C1 segment of cervical spinal cord (tissue), 14 donors: ENCODE measurements at places on chromosomes 12 and 14.
A peak's percentile ranks its signal among the peaks of the same experiment; 100 is the strongest.

DNA sequence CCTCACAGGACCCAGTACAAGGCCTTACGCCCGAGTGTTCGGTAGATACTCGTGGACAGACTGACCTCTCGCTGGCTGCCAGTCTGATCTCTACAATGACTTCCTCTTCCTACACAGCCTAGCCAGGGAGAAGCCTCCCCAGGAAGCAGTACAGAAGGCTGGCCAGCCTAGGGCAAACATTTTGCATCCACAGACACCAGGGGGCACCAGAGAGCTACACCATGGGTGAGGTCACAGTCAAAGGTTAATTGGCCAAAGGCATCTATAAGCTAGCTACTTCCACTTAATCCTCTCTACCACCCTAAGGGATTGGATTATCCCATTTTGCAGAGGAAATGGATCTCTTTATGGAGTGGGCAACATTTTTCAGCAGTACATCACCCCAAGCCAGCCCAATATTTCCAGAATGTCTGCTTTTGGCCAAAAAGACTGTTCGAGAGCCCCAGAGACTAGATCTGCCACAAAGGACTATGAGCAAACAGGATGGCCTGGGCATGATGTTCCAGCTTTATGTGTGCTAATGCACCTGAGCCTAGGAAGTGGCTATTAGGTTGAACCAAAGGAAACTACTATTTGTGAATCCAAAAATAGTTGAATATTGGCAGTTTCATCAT is 14.6 kb upstream of the PNMA1 start:
- DNase-seq: peak; percentile 47

- DNase-seq: no peak
Observed at GRCh38 chr14:93748208-93749075, 39.8 kb downstream of the PRIMA1 start.

DNA sequence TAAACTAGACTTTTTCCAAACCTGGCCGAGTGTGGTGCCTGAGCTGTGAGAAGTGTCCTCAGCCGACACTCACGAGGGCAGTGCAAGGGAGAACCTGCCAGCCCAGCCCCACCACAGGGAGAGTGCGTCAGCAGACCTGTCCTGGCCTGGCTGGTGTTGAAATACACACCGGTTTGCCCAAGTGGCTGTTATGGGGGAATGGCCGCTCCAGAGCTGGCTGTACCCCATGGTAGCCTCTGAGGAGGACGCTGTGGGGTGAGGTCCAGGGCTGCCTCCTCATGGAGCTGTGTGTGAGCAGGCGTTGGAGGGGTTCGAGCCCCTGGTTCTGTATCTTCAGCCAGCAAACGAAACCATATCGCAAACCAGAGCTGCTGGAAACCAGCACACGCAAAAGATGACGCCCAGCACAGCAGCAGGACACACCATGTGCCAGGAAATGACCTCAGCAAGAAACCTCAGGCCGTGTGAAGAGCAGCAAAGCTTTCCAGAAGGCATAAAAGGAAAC is 9.4 kb downstream of the ANKRD9 start:
- DNase-seq: no peak

GRCh38 chr14:60225265-60225664 is 23.8 kb upstream of the PPM1A start:
- DNase-seq: no peak

DNA sequence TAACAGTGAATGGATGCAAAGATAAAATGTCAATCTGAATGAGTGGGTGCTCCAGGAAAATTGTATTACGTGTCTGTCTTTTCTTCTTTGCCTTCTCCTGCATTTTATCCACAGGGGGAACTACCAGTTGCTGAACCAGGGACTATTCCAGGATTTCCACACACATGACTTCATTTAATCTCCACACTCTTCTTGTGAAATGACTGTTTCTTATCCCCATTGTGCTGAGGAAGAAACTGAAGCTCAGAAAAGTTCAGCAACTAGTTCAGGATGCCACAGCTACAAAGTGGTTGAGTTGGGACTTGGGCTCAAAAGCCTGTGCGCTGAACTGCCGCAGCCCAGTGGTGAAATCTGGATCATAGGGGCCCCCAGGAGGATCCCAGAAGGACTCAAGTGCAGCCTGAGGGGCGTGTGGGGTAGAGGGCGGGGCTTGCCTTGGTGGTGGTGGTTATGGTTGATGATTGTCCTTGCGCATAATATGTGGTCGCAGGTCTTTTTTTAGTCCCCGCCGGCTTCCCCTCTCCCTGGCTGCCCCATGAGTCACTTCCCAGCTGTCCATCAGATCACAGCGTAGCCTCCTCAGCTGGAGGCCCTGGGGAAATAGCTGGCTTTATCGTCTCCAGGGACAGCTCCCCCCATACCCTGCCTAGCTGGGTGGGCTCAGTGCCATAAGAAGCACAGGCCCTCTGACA is 235.2 kb upstream of the CRY1 start:
- no peak for DNase-seq

DNA sequence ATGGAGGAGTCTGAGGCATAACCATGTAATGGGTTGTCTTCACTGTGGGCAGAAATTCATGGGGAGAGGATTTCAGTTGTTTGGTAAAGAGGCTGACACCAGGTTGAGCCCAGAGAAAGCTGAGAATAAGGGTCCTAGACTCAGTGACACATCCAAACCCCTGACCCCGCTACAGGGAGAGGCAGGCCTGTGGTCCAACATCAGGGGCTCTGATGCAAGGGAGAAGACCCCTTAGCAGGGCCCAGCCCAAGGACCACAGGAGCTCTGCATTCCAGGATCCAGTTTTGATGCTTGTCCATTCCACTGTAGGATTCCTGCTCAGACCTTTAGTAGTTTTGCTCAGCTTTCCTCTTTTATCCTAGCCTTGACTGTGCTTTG is 15.5 kb downstream of the GPR68 start:
- DNase-seq: no peak

- DNase-seq: no peak
Observed at GRCh38 chr12:123984903-123985302, 11.9 kb downstream of the ZNF664 start.

DNA sequence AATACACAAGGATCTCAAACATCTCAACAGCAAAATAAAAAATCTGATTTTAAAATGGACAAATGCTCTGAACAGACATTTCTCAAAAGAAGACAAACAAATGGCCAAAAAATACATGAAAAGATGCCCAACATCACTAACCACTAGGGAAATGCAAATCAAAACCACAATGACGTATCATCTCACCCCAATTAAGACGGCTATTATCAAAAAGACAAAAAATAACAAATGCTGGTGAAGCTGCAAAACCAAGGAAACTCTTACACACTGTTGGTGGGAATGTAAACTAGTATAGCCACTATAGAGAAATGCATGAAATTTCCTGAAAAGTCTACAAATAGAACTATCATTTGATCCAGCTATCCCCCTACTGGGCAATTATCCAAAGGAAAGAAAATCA is 145.0 kb downstream of the BTG1 start:
- no peak for DNase-seq

GRCh38 chr14:60064491-60065072 is 27.1 kb upstream of the PCNX4 start:
- DNase-seq: no peak

GRCh38 chr14:93019970-93020369 is 95.8 kb downstream of the ITPK1 start:
- peak; percentile 81 for DNase-seq

- DNase-seq: no peak
Observed at GRCh38 chr12:111166779-111167540, 201.9 kb downstream of the PHETA1 start.

DNA sequence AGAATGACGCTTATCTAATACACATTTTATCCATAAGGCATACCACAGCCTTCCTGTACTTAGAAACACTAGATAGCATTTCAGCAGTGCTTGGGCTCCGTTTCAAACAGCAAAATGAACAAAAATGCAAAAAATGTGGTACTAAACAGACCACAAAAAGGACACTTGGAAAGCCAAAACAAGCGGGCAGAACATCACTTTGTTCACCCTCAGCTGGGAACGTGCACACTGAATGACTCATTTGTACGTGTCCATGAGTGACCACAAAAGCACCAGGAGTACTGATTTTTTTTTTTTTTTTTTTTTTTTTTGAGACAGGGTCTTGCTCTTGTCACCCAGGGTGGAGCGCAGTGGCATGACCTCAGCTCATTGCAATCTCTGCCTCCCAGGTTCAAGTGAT is 8.9 kb upstream of the FOXN3 start:
- DNase-seq: no peak

- DNase-seq: no peak
Observed at GRCh38 chr12:124393414-124393790, 98.5 kb downstream of the RFLNA start.

- DNase-seq: peak; percentile 38
Observed at GRCh38 chr12:132414634-132415326, 75.2 kb upstream of the FBRSL1 start.

DNA sequence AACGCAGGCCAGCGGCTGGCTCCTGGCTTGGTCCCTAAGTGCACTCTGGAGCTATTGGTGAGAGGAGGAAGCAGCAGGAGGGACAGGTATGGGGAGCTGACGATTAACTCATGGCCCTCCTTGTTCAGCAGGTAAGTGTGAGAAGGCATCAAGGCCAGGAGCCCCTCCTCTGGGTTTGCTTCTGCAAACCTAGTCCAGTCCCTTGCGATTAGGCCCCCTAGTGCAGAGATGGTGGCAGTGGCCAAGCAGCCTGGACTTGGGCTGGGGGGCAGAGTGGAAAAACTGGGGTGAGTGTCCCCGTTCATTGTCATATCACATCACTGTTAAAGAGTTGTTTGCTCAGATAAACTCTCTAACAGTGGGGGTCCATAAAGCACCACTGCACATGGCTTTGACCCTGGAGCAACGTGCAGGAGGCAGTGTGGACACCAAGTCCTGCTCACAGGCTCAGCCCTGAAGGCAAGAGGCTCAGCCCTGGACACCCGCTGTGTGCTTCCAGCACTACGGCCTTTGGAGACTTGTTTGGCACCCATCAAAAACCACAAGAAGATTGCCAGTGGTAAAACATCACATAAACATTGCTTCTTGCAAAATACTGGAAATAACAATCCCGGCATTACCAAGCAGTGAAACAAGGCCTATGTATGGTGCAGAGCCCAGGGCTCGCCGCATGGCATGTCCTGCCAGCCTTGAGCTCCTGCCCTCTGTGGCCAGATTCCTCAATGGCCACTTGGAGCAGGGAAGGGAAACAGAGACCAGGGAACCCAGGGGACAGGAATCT is 184.3 kb upstream of the RTL1 start:
- DNase-seq: no peak
